ENCODE measurements at places on chromosomes 7 and 10.

DNA sequence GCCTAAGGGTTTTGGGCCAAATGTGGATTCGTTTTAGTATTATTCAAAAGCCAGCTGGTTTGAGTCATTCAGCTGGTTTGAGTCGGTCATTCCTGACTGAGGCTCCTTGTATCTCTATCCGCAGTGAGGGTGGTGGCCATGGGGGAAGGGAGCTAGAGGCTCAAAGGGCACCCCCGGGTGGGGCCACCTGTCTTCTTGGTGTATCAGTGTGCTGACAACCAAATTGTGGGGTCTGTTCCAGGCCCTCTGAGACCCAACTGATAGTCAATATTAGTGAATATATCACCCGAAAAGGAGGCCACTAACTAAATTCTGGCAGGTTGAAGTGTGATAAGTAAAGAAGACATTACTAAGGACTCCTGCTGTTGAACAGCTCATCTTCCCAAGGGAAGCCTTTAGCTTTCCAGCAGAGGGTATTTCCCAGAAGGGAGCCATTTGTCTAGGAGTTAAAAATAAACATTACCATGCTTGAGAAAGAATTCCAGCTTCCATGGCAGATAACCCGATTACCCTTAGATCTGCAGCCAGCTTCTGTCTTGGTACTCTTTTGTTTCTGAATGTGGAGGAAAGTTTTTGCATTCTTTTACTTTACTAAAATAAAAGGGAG is 29.9 kb upstream of the DDX50 start:
- DNase-seq: peak; percentile 16

DNA sequence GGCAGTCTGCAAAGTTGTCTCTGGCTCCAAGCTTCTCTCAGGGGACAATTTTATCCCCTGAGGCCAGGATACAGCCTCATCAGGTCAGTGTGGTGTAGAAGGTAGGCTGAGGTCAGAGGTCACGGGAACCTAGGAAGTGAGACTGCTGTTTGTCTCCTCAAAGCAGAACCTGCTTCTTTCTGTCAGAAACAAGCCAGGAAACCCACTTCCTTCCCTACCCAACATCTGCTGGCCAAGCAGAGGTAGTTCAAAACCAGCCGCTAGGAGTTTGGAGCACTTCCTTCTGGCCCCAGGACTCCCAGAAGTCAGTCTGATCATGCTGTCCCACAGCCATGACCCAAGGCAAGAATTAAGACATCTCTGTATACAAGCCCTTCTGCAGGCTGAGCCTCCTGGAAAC is 12.2 kb downstream of the CLRN3 start:
- DNase-seq: no peak

GRCh38 chr7:137970253-137970975 is 31.5 kb downstream of the CREB3L2 start:
- DNase-seq: no peak

DNA sequence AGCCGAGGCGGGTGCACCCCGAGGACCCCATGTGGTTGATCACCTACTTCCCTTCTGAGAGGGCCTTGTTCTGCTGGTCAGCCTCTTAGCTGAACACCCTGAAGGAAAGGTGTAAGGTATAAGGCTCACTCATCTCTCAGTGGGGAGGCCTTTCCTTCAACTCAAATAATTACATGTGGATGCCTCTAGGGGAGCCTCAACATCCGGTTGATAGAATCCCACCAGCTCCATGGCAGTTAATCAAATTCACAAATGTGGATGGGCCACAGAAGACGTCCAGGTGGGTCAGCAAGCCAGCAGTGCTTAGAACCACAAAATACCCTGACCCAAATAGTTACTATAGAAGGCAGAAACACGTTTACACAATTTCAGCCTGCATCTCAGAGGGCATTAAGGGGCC is 37.7 kb upstream of the ZNF32 start:
- no peak for DNase-seq

DNA sequence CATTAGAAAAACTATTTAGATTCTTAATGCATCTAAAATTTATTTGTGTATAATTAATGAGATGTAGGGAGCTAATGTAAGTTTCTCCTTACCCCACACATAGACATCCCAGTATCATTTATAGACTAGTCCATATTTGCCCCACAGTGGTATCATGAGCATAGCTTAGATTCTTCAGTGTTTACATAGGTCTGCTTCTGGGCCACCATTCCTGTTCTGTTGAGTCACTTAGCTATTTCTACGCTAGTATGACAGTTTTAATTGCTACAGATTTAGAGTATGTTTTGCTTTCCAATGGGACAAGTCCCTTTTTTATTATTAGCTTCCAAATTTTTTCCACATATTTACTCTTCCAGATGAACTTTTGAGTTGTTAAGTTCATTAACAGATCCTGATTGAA is 69.4 kb downstream of the MCMBP start:
- DNase-seq: no peak

Data from retina (tissue), 1 donor.